ENCODE measurements at places on chromosomes 1 and 21.

DNA sequence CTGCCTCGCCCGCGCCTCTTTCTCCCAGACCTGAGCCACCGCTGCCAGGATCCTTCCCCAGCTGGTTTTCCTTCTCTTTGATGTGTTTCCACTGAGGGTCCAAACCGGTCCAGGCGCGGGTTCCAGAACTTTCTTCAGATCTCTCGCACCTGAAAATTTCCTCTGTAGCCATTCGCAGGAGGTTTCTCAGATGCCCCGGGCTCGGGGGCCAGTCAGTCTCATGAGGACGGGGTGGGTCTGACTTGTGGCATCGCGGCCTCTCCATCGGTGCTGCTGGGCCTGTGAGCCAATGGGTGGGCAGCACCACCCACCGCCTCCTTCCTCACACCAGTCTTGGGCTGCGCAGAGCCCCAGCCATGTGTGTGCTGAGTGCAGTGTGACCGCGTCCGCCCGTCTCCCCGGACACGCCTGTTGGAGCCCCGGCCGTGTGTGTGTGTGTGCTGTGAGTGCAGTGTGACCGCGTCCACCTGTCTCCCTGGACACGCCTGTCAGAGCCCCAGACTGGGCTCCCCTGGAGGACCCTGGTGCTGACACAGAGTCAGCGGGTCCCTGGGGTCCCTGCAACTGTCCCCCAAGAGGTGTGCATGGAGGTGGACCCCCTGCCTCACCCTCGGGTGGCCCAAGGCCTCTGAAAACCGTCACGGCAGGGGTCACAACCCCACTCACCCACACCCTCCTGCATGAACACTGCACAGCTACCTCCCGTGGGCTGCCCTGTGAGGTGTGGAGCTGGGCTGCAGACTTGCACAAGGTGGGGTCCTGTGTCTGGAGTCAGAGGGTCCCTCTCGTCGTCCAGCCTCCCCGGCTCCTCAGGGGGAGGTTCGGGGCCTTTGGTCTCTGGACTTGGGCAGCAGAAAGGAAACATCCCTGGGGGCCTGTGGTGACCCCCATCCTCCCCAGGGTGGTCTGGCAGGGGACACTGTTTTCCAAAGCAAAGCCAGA is 20.2 kb downstream of the COL18A1 start:
- DNase-seq: no peak

- no peak for DNase-seq
Measured at GRCh38 chr1:25616987-25617624, 515 bp downstream of the MAN1C1 start.

- no peak for DNase-seq
Measured at GRCh38 chr1:190963321-190963720, 485.7 kb upstream of the BRINP3 start.

DNA sequence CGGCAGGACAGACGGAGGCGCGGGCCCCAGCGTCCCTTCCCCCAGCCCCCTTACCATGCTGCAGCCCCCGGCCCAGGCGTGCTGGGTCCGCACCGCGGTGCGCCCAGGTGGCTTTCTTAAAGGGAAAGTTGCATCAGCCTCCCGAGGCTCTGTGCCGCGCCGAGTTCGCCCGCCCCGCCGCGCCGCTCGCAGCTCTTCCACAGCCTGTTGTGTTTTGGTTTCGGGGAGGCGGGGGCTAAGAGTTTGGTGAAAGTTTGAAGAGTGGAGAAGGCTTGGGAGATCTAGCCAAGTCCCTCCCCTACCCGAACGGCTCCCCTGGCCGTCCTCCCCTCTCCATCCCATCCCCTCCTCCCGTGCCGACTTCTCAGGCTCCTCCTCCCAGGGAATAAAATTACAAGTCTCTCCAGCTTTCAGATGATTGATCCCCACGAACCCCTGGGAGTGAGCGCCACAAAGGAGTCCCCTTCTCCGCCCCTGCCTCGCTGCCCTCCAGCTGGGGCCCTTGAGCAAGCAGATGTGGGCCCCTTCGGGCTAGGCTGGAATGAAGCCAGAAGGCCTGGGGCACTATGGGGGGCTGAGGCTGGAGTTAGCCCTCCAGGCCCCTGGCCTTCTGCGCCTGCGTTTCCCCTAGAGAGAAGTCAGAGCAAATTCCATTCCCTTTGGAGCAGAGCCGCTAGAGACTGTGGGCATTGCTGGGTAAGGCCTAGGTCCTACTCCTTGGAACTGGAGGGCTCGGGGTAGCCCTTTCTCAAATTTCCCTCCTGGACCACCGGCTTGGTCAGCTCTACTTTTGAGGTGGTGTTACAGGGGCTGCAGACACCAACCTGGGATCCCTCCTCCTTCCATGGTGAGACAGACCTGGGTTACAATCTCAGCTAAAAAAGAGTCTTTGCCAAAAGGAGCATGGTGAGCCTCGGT is at the start of gene SLC6A9:
Gene SLC6A9, minus strand, starts transcription at position 211 of the 918 bp plus-strand sequence. CDS start 7,185 bp downstream, outside the sequence.
- DNase-seq: peak; percentile 21

- no peak for DNase-seq
Measured at GRCh38 chr1:112074711-112075110, 85.2 kb upstream of the KCND3 start.

DNA sequence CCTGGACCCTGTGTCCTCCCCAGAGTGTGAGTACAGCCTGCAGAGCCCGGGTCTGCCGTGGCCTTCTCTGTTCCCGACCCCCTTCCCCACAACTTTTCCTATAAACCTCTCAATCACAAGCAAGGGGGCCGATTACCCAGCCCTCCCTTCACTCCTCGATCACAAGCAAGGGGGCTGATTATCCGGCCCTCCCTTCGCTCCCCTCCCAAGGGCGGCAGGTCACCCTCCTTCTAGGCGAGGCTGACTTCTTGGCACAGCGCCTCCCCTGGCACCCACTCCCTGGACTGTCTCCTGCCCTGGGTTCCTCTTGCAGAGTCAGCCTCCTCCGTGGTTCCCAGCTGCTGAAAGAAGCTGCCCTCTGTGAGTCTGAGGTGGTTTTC is 12.3 kb upstream of the LDLRAP1 start:
- DNase-seq: no peak

DNA sequence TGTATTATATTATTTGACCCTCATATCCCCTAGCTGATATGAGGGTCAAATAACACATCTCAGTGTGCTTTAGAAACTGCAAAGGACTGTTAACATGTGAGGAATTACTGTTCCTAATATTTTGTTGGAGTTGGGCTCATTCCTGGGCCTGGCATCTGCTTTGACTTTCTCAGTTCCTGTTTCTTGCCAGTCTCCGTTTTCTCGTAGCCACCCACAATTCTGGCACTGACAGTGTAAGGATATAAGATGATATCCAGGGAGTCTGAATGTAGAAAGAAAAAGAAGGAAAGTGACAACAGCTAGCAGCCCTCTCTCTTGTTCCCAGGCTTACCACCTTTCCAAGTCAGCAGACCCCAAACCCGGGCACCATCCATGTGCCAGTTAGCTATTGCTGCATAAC is 54.4 kb upstream of the SCMH1 start:
- no peak for DNase-seq

DNA sequence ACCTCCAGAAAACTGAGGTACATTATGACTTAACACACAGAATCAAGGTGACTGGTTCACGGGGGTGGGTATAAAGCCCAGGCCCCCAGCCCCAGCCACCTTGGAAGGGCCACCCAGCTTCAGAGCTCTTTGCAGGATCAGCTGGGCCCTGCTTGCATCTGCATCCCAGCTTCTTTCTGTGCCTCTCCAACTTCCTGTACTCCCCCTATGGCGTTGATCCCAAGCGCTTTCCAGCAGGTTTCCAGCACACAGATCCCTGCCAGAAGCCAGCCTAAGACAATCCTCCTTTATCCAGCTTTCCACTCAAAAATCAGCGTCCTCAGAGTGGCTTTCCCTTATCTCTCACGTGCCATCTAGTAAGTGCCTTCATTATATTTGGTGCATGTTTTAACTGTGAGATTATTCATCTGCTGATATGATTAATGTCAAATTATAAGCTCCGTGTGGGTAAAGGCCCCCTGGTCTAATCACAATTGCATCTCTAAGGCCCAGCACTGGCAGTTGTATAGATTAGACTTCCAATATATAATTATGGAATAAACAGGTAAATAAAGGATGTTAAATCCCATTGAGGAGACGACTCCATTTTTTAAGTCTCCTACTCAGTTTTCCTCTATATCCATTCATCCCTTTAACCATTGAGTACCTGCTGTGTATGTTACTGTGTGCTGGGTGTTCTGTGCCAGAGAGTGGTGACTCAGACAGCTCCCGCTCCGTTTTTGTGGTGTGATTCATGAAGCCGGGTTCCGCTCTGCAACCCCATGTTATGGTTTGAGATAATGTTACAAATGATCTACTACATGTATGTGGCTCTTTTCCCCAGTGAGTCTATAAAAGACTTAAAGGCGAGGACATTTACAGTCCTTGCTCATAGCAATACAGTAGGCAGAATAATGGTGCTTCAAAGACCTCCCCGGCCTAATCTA is 387.6 kb downstream of the PCP4 start:
- DNase-seq: no peak

DNA sequence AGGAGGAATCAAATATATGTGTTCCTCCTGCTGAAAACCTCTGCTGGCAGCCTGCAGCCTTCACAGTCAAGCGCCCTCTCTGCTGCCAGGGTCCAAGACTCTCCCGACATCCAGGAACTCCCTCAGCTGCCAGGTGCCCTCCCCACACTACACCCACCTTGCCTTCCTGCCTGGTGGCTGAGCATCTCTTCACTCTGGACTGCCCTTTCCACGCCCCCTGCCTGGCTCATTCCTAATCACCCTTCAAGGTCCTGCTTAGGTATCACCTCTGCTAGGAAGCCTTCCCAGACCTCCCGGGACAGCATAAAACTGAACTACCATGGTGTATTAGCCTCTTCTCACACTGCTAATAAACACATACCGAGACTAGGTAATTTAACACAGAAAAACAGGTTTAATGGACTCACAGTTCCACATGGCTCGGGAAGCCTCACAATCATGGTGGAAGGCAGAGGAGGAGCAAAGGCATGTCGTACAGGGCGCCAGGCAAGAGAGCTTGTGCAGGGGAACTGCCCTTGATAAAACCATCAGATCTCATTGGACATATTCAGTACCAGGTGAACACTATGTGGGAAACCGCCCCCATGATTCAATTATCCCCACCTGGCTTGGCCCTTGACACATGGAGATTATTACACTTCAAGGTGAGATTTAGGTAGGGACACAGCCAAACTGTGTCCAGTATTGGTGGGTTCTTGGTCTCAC is 15.3 kb downstream of the LDLRAD1 start:
- DNase-seq: no peak

DNA sequence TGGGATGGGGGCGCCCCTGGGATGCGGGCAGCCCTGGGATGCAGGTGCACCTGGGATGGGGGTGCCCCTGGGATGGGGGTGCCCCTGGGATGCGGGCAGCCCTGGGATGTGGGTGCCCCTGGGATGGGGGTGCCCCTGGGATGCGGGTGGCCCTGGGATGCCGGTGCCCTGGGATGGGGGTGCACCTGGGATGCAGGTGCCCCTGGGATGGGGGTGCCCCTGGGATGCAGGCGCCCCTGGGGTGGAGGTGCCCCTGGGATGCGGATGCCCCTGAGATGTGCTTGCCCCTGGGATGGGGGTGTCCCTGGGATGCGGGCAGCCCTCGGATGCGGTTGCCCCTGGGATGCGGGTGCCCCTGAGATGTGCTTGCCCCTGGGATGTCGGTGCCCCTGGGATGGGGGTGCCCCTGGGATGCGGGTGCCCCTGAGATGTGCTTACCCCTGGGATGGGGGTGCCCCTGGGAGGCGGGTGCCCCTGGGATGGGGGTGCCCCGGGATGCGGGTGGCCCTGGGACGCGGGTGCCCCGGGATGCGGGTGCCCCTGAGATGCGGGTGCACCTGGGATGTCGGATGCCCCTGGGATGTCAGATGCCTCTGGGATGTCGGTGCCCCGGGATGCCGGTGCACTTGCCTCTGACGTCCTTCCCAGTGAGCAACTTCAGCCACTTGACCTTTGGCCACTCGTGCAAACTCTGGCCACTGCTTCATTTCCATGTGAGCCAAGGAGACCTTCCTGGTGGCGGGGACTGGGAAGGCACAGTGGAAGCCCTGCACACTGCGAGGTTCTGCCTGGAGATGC is 37.3 kb upstream of the SLC19A1 start:
- no peak for DNase-seq

DNA sequence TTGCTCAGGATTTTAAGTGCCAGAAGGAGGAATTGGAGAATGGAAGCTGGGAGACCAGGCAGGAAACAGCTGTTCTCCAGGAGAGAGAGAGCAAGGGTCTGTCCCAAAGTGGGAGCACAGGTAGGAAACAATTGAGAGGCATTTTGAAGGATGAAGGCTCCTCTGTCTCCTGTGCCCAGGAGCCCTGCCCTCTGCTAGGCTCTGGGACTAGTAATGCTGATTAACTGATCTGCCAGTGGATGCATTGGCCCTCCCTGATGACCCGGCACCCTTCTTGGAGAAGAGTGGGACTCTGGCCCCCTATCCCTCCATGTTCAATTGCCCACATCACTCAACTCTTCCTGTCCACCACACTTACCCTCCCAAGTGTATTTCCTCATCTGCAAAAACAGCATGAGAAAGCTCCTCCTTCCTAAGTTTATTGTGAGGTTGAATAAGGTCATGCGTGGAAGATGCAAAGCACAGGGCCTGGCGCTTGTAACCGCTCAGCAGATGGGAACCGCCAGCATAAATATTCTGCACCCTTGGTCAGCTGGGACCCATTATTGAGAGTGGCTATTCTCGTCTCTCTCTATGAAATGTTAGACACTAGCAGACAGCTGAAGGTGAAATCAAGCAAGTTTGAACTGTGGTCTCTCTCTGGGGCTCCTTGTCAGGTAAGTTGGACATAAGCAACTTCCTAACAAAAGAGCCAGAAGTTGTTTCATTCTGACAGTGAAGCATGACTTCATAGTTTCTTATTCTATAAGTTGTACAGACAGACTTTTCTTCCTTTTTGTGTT is 63.0 kb upstream of the ANGPTL1 start:
- DNase-seq: no peak

GRCh38 chr1:172167796-172168596 is 252.5 kb upstream of the C1orf105 start:
- no peak for DNase-seq

GRCh38 chr1:231950331-231951128 is 323.9 kb downstream of the DISC1 start:
- no peak for DNase-seq

- no peak for DNase-seq
Measured at GRCh38 chr1:172567720-172568119, 34.8 kb downstream of the SUCO start.

DNA sequence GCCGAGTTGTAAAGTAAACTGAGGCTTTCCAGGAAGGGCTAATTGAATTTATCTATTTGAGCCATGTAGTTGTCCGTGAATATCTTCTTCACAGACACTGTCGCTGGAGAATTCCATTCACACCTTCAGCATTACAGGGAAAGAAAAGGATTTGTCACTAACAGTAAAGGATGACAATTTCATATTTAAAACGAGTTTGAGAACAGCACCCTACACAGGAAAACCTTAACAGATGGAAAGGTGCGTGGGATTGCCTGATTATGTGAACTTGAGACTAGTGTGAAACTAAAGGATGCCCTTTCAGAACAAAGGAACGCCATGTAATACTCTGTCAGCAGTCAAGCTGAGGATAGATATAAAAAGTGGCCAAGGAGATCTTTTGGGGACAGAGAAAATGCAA is 492.5 kb upstream of the ADGRL2 start:
- DNase-seq: no peak

GRCh38 chr1:212477680-212478466 is 45.2 kb downstream of the NENF start:
- no peak for DNase-seq

Data from activated CD4-positive, CD25-positive, alpha-beta regulatory T cell treated with anti-CD3 and anti-CD28 coated beads, Interleukin-2, amount 50 U/mL, for 16 hours (primary cell).